ENCODE measurements at places on chromosomes 6 and 20. TPM values are rescaled to one million over a fixed set of nuclear protein-coding genes. Genes with fewer than 3 reads are reported as not detected.
A peak's percentile ranks its signal among the peaks of the same experiment; 100 is the strongest.

Gene RNF217
- 15.4 TPM for total RNA-seq

Gene SAPCD1
- not detected for total RNA-seq

GRCh38 chr20:12019715-12020114 is 102.0 kb downstream of the BTBD3 start:
- H3K27me3 ChIP-seq = no peaks in the 10 kb centered on the region
- no peaks in the 10 kb centered on the region for H3K4me1 ChIP-seq
- H3K36me3 ChIP-seq = no peaks in the 10 kb centered on the region
- H3K4me3 ChIP-seq = no peak overlapping the region
- no peak for DNase-seq

Gene GTSF1L
- not detected for total RNA-seq

- H3K4me3 ChIP-seq = no peak overlapping the region
- no peak overlapping the region for H3K27ac ChIP-seq
- no peak for DNase-seq
- no peaks in the 10 kb centered on the region for H3K4me1 ChIP-seq
- H3K36me3 ChIP-seq = no peaks in the 10 kb centered on the region
Measured at GRCh38 chr6:98067375-98067774, 767.0 kb upstream of the POU3F2 start.

GRCh38 chr6:109088995-109089394 is 5.7 kb downstream of the SESN1 start:
- H3K4me3 ChIP-seq = peak overlapping the region; percentile 77
- peaks cover 14% of the 10 kb centered on the region for H3K36me3 ChIP-seq
- H3K27me3 ChIP-seq = no peaks in the 10 kb centered on the region
- DNase-seq = no peak
- peaks cover 53% of the 10 kb centered on the region for H3K4me1 ChIP-seq
- peak overlapping the region; percentile 98 for H3K27ac ChIP-seq

DNA sequence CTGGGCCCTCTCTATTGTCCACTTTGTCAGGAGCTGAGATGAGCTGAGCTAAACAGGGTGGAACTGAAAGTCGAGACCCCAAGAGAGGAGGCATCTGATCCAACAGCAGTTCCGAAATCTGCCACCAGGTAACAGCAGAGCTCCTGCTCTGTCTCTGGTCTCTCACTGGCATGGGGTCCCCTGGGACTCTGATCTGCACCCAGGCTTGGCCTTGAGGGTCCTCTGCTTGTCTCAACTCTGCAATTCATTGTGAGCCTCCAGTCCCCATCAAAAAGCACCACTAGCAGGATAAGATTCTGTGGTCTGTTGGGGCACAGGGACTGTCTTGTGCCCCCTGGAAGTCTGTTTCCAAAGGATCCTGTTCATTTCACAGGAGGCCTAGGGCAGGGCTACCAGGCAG is 62.5 kb upstream of the TOP1 start:
- no peaks in the 10 kb centered on the region for H3K4me1 ChIP-seq
- H3K4me3 ChIP-seq = no peak overlapping the region
- no peaks in the 10 kb centered on the region for H3K27me3 ChIP-seq
- no peak overlapping the region for H3K27ac ChIP-seq
- DNase-seq = no peak

DNA sequence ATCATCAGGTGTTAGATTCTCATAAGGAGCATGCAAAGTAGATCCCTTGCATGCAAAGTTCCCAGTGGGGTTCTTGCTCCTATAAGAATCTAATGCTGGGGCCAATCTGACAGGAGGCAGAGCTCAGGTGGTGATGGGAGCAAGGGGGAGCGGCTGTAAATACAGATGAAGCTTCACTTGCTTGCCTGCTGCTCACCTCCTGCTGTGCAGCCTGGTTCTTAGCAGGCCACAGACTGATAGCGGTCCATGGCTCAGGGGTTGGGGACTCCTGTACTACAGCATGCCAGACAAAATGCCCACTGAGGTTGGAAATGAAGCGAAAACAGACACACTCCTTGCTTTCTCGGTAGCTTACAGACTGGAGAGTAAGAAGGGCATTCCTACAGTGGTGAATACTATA is 386.8 kb downstream of the PLCB1 start:
- no peak for DNase-seq
- no peaks in the 10 kb centered on the region for H3K36me3 ChIP-seq
- H3K4me3 ChIP-seq = no peak overlapping the region
- H3K27ac ChIP-seq = no peak overlapping the region
- H3K27me3 ChIP-seq = no peaks in the 10 kb centered on the region

Gene SLC22A3
- 60.1 TPM for total RNA-seq

DNA sequence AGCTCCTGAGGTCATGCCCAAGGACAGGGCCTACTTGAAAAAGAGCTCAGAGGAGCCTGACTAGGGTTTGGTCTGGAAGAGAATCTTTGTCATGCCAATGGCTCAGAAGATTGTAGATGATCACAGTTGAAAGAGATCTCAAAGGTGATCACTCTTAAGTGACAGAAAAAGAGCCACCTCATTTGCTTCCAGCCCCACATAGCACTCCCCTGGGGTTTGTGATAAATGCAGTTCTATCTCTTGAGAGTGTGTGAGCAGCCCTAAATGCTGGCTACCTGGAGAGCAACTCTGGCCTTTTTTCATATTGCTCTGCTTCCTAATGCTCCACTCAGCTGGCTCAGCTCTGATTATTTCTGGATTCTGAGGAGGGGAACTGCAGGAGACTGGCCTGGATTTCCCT is 39.3 kb downstream of the KLHL32 start:
- no peaks in the 10 kb centered on the region for H3K36me3 ChIP-seq
- no peaks in the 10 kb centered on the region for H3K4me1 ChIP-seq
- H3K27me3 ChIP-seq = no peaks in the 10 kb centered on the region
- H3K27ac ChIP-seq = no peak overlapping the region

Gene PKIG
- 105 TPM for total RNA-seq

Gene UBE2V1
- total RNA-seq = 78.1 TPM

GRCh38 chr6:138757136-138757535 is 16.4 kb upstream of the CCDC28A start:
- DNase-seq = no peak
- H3K4me3 ChIP-seq = no peak overlapping the region
- H3K4me1 ChIP-seq = no peaks in the 10 kb centered on the region
- no peaks in the 10 kb centered on the region for H3K36me3 ChIP-seq
- no peaks in the 10 kb centered on the region for H3K27me3 ChIP-seq

DNA sequence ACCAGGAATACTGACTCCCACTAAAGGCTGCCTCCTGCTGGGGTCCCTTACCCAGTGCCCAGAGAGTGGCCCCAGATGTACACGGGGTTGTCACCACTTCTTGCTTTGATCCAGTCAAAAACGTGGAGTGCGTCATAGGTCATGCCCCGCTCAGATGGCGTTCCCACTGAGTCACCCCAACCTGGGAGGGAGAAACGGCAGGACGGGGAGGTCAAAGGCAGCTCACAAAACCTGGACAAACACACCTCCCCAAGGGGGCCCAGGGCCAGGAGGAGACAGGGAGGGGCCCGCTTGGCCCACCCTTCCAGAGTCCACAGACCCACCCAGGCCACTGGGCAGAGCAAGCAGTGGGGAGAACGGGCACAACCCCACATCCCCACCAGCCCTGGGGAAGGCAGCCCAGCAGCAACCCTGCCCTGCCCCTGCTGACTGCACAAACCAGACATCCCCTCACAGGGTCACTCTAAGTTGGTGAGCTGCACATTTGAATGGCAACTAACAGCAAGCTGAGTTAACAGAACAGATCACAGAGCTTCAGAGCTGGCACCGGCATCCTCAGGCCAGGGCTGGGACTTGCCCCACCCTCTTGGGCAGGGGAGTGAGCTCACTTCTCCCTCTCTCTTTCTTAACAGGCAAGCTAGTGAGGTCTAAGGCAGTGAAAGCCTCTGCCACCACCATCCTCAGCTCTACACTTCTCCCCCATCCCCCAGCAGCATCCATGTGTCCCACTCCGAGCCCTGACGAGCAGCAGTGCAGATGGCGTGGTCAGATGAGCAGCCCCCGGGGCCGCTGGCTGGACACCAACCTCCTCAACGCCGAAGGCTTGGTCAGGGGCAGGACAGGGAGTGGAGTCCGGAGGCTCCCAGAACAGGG is 61.7 kb downstream of the PYGB start:
- peak overlapping the region; percentile 78 for H3K27ac ChIP-seq
- peaks cover 22% of the 10 kb centered on the region for H3K36me3 ChIP-seq
- H3K27me3 ChIP-seq = no peaks in the 10 kb centered on the region

GRCh38 chr6:135675862-135676261 is 175.6 kb upstream of the PDE7B start:
- H3K27ac ChIP-seq = no peak overlapping the region
- no peak overlapping the region for H3K4me3 ChIP-seq
- H3K4me1 ChIP-seq = no peaks in the 10 kb centered on the region
- H3K36me3 ChIP-seq = no peaks in the 10 kb centered on the region

Gene PROKR2
- not detected for total RNA-seq

DNA sequence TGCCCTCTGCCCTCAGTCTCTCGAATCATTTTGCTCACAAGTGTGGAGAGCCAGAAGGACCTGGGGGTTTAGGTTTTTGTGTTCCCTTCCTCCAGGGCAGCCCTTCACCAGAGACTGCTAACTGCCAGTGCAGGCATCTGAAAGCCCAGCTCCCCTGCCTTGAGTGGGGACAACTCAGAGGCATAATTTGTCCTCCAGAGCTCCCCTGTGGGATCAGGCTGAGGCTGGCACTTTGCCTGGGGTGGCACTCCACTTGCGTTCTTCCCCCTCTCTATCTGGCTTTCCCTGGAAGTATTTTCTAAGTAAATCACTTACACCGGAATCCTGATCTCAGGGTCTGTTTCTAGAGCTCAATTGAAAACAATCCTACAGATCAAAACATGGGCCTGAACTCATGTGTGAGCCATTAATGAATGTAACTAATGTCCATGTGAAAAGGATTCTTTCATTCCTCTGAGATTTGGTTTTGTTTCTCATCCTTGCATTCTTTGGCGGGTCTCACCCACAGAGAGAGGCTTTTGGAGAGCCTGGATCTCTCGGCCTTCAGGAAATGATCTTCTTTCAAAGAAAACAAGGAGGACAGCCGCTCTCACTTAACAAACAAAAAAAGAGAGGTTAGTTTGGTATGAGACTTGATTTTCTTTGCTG is 125.7 kb upstream of the RIPOR2 start:
- no peak overlapping the region for H3K27ac ChIP-seq
- H3K27me3 ChIP-seq = no peaks in the 10 kb centered on the region
- H3K4me3 ChIP-seq = no peak overlapping the region
- H3K4me1 ChIP-seq = no peaks in the 10 kb centered on the region

Gene CST7
- total RNA-seq = 0.50 TPM

DNA sequence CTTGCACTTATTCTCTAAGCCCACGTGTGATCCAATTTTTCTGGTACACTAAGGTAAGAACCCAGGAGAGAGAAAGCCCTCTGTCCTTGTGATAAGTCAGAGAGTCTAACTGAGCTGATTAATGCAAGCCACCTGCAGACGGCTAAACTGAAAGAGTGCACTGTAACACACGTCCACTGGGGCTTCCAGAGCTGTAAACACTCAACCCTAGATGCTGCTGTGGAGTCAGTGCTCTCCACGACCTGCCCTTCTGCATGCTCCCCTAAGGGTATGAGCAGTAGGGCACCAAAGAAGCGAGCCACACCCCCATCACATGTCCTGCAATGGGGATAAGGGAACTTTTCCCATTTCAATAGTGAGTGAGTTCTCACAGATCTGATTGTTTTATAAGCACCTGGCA is 55.7 kb downstream of the TXLNB start:
- H3K4me3 ChIP-seq = no peak overlapping the region
- H3K36me3 ChIP-seq = peaks cover 8% of the 10 kb centered on the region
- peaks cover 8% of the 10 kb centered on the region for H3K4me1 ChIP-seq

Gene ADGRG6
- total RNA-seq = 2.3 TPM

Gene GJA10
- not detected for total RNA-seq

Gene ADNP
- 34.2 TPM for total RNA-seq

DNA sequence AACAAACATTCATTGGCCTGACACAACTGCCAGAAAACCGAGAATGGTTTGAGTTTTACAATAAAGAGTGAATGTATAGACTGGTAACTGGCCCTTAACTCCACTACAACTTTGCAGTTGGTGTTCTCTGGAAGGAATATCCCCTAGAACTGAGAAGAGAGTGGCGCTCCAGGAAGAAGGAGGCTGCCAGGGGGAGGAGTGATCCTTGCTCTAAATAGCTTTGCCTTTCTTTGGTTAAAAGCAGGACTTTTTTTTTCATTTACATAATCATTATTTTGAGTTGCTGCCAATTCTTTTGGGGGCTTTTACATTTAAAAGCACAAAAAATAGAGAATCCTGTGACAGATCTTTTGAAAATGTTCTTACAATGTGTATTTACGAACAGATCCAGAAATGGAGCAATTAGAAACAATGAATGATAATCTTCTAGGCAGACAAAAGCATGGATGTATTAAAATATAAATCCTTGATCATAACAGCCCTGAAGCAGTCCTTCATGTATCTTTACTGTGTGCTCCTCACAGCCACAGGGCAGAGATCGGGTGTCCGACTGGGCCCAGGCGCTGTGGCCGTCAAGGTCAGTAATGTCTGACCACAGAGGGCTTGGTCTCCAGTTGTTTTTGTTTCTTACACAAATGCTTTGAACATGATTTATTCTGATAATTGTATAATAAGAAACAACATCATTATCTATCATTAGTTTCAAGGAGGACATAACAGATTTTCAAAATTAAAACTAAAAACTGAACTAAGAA is 612.2 kb downstream of the HDGFL1 start:
- H3K27me3 ChIP-seq = no peaks in the 10 kb centered on the region
- no peaks in the 10 kb centered on the region for H3K36me3 ChIP-seq
- H3K4me1 ChIP-seq = no peaks in the 10 kb centered on the region
- no peak for DNase-seq

- H3K36me3 ChIP-seq = no peaks in the 10 kb centered on the region
- no peaks in the 10 kb centered on the region for H3K4me1 ChIP-seq
- H3K4me3 ChIP-seq = no peak overlapping the region
- peaks cover 12% of the 10 kb centered on the region for H3K27me3 ChIP-seq
- H3K27ac ChIP-seq = no peak overlapping the region
Measured at GRCh38 chr6:42100029-42100901, 42.2 kb downstream of the C6orf132 start.

DNA sequence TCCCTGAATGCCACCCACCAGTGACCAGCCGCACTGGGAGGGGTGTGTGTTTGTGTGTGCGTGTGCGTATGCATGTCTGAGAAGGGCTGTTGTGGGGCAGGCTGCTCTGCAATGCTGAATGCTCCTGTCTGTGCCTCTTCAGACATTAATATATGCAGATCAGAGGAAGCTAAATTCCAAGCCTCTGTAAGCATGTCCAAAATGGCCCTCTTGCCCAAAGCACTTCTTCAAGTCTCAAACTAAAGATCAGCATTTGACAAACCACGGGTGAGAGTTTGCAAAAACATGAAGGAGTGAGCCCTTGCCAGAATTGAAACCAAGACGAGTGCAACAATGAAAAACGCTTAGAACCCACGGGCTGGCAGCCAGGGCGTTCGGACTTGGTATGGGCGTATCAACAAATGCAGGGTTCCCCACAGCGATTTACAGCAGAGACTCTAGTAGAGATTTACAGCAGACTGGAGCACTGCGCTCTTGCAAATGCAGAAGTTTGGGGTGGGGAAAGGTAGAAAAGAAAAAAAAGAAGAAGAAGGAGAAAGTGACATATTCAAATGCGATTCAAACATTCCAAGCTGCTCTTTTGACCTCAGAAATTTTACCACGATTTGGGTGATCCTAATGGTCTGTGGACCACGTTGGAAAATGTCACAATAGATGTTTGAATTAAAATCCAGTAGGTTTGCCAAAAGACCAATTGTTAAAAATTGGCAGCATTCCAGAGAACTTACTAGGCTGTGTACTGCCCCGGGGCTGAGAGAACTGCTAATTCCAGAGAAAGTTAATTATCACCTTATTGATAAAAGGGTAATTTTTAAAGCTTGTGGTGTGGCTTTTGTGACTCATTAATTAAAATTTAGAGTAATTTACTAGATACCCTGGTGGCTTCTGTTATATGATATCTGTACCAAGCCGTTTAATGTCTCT is 3.5 kb downstream of the SCML4 start:
- H3K27ac ChIP-seq = no peak overlapping the region
- peak overlapping the region; percentile 59 for H3K4me3 ChIP-seq
- H3K4me1 ChIP-seq = peaks cover 14% of the 10 kb centered on the region
- no peaks in the 10 kb centered on the region for H3K27me3 ChIP-seq
- DNase-seq = no peak
- H3K36me3 ChIP-seq = no peaks in the 10 kb centered on the region
